ENCODE measurements at places on chromosomes 6 and 20.

DNA sequence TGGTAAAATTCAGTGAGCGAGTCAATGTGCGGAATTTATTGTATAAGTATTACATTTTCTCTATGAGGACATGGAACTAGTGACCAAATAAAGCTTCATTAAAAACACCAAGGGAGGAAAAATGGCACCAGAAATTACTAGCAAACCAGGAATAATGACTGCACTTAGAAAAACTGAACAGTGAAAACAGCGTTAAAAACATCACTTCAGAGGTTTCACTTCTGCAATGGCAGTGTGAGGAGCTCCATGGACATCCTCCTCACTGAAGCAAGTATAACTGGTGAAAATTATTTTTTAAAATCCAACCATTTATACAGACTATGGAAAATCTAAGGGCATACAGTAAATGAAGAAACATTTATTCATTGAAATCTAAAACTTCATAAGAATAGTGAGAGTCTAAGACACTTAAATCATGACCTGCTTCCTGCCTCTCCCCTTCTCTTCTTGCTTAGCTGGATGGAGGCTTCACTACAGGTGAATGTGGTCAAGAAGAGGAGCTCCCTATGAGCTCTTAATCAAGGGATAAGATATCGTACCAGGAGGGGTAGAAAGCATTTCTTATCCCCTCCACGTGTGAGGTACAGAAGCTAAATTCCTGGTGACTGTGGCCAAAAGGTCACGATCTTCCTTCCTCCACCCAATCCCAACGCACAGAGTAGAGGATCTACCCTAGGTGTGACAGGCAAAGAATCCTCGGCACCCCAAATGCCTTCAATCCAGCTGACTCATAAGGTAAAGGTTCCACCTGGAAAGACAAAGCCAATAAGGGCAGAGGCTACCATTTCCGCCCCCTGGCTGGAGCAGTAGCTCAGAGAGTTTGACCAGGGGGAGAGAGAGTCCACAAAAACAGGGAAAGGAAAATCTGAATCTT is 12.3 kb upstream of the ASF1A start:
- no peak for DNase-seq

DNA sequence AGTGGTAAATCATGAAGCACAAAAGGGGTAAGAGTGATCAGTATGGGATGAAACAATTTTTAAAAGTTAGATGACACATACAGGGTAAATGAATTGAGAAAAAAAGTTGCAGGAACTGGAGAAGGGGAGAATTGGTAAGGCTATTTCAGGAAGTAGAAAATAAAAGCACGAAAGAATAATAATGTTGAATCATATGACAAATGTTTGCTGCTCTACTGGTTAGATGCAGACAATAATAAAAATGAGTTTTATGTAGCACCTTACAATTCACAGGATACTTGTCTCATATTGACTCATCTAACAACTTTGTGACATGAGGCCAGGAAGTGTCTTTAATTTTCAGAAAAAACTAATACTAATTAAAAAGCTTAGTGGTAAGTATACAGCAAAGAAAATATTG is 566.5 kb upstream of the MARCKS start:
- no peak for DNase-seq

- no peak for DNase-seq
These were observed 251.5 kb downstream of the TSHZ2 start for GRCh38 chr20:53223626-53224172.

DNA sequence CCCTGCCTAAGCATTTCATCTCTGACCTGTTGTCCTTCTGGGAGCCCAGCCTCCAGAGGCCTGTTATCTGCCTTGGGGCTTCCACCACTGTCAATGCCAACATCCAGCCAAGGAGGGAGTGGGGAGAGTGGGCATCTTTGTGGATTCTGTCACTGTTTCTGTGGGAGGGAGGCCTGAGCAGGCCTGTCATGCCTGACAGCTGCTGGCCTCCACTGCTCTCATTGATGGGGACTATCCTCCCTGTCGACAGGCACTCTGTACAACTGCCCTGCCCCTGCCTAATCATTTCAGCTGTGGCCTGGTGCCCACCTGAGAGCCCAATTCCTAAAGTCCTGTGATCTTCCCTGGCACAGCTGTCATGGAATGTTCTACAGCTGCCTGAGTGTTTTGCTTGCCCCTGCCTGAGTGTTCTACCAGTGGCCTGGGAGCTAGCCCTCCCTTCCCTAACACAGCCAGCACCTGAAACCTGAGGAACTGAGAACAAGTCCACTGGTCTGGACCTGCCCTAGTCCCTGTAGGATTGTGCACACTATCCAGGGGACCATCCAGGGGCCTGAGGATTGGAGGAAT is 145.3 kb downstream of the FAM83B start:
- no peak for DNase-seq

GRCh38 chr20:22526512-22527012 is 57.8 kb downstream of the FOXA2 start:
- DNase-seq, result no peak

- DNase-seq, result no peak
These were observed 44.1 kb downstream of the NKX2-4 start for GRCh38 chr20:21353236-21353635.

GRCh38 chr20:46814366-46815232 is 80.0 kb upstream of the EYA2 start:
- peak; percentile 45 for DNase-seq

GRCh38 chr20:7606941-7607340 is 333.3 kb downstream of the HAO1 start:
- DNase-seq, result no peak

DNA sequence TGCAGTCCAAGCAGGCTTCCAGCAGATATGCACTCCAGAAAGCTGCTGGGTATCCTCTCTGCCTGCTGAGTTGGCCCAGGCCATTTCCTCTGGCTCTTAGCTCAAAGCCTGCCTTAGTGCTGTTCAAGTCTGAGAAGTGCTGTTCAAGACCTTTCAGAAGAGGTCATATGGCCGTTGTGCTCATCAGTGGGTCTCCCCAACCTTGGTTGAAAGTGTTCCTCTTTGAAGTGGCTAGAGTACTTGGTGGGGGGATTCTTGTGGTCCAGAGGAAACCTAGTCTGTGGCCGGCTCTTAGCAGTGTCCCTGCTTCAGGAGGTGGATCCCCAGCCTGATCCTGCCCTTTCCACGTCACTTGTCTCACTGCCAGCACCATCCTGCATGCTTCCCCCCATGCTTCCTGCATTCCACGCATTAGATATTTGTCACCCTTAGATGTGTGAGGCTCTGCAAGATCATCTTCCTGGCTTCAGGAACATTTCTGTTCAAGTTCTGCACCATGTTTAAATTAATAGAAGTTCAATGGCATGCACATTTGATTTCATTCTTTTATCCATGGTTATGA is 105.0 kb downstream of the FIG4 start:
- DNase-seq, result no peak

- DNase-seq, result no peak
These were observed 87.8 kb upstream of the EPB41L1 start for GRCh38 chr20:36066777-36067176.

DNA sequence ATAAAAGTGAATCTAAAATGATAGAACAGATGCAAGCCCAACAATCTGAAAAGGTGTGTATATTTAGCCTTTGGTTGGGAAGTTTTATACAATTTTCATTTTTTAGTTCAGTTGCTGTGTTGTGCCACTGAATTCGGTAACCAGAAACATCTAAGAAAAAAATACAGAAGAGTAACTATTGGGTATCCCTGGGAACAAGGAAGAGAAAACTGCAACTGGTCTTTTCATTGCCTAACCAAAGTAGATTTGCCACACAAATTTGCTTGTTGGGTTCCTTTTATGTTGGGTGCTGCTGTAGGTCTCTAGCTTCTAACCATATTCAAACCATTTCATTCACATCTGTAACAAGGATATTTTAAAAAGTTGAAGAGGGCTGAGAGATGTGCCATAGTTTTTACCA is 2.8 kb upstream of the TMEM30A start:
- DNase-seq, result no peak

GRCh38 chr20:19830211-19830785 is 72.2 kb downstream of the RIN2 start:
- no peak for DNase-seq

- DNase-seq, result no peak
These were observed 4.6 kb upstream of the EEF1A2 start for GRCh38 chr20:63503524-63503923.

GRCh38 chr6:35298625-35299140 is 1.1 kb downstream of the DEF6 start:
- DNase-seq, result no peak

DNA sequence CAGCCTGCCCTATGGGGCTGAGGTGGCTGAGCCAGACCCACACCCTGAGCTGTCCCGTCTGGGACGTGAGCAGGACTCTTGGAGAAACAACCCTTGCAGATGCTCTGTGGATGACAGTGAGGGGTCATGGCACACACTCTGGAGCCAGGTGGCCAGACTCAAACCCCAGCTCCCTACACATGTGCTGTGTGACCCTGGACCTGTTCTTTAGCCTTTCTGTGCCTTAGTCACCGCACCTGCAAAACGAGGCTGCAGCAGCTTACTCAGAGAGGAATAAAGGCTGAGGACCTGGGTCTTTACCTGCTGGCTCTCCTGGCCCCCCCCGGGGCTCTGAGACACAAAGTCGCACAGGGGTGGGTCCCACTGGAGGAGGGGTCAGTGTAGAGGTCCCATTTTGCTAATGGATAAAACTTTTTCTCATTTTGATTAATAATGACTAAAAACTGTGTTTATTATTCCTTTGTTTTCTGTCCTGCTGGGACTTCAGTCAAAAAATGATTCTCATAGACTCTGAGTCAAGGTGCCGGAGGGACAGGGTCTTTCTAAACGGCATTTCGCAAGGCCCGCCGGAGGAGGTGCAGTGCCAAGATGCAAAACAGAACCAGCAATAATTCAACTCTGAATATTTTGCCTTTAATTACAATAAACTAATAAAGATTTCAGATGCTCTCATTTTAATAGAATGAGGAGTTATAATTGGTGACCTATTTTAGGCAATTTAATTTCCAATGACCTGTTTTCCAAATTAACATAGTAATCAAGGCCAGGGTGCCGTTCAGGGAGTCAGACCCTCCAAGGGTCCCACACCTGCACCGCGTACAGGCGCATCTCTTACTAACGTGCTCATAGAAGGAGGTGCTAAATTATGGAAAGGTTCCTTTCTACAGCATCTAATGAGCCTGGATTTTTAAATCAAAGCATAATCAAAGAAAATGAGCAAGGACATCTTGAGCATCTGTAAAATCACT is 62.4 kb downstream of the YTHDF1 start:
- no peak for DNase-seq

DNA sequence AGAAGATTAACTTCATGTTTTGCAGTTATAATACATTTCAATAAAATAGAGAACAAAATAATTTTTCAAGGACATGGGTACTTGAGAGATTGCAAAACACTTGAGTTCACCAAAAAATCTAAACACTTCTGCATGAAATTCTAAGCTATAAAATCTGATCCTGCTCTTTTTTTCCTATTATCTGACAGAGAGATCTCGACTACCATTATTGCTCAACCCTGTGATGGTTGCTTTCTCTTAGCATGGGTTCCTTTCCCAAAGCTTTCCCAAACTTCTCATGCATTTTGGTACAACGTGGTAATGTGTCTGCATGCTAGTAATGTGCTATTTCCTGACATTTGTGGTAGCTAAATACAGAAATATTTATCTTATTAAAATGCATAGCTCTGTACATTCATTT is 1243.1 kb upstream of the ADGRB3 start:
- DNase-seq, result no peak

DNA sequence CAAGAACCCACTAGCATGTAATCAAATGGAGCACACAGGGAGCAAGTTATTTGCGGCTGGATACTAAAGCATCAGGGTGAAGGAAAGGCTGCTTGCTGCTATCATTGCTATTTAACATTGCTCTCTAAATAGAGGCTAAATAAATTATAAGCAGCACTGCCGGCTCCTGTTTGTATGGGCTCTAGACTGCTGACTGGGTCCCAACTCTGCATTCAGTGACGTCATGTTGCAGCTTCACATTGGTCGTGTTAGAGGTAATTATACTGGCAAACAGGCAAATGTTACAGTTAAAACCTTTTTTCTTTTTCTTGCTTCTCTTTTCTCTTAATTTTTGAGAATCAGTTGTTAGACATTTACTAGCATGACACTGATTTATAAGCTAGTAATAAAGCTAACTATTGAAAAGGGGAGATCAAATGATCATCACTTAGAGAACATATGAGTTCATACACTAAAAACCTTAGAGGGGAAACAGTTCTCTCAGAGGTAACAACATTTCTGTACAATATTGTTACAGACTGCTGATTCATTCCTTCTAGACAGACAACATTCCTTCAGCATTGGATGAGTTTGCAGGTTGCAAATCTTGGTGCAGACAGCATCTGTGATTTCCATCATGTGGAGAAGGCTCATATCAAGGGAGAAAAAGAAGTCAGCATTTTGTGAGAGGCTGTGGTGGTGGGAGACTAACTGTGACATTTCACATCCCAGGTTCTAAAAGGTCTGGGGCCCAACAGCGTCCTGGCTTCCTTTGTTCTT is 15.9 kb downstream of the RFPL4B start:
- no peak for DNase-seq

DNA sequence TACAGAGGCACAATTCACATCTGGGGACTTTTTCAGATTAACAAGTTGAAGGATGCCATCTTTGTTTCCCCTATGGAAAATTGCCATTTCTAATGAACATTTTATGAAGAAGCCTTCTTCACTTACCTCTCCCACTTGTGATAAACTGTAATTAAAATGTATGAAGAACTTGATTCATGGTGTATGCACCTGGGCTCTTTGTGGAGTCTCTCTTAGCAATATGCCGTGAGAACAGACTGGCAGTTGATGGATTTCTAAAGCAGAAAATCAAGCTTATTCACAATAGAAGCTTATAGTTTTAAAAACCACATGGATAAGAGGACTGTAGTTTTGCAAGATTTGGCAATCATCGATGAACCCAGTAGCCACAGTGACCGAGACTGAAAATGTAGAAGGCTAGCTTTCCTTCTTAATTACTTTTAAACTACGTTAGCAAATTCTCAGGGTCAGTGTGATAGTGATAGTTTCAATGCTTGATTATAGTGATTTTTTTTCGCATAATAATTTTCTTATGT is 270.6 kb downstream of the PRL start:
- DNase-seq, result no peak

DNA sequence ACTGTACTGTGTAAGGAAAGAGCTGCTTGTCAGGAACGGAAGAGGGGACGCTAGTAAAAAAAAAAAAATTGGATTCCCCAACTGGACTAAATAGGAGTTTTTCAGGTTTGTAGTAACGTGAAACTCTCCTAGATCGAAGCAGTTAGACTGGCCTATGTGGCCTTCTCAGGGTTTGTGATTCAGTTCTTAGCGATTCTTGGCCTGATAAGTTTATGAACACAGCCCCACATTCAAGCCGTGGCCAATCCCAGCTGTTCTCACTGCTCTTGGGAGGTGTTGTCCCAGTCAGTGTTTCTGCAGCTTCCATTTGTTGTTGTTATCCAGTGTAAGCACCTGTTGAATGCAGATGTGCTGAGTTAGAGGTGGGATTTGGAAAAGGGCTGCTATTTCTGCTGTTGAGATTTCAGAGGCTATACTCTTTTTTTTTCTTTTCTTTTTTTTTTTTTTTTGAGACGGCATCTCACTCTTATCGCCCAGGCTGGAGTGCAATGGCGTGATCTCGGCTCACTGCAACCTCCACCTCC is 29.7 kb downstream of the TAF8 start:
- DNase-seq, result no peak

- DNase-seq, result peak; percentile 64
These were observed 211.6 kb upstream of the MARCKS start for GRCh38 chr6:113645576-113645970.
